ENCODE measurements at places on chromosomes 13 and 19.

DNA sequence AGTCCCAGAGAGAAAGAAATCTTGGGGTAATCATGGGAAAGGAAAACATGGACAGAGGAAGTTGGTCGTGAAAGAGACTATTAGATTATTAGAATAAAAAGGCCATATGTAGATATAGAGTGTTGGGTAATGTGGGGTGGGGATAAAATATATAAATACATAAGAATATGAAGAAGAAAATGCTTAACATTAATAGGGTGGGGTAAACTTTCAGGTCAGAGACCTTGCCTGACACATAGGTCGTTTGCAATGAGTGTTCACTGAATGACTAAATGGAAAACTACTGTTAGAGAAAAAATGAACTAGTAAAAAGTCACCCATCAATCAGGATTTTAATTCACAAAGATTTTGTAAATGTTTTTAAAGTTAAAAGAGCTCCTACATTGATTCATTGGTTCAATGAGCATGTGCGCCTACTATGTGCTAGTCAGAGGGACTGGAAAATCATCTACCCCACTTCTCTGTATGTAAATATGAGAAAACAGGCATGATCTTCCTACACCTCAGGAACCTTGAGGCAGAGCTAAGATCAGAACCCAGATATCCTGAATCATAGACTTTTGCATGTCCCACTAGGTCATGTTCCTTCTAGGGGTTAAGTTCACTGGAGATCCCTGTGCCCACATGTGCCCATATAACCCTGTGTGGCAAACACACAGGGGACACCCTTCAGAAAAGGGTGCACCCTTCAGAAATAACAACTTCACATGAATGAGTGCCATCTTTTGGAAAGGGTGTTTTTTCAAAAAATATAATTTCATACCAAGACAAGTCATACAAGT is 24.6 kb upstream of the KLF12 start:
- DNase-seq, result no peak

DNA sequence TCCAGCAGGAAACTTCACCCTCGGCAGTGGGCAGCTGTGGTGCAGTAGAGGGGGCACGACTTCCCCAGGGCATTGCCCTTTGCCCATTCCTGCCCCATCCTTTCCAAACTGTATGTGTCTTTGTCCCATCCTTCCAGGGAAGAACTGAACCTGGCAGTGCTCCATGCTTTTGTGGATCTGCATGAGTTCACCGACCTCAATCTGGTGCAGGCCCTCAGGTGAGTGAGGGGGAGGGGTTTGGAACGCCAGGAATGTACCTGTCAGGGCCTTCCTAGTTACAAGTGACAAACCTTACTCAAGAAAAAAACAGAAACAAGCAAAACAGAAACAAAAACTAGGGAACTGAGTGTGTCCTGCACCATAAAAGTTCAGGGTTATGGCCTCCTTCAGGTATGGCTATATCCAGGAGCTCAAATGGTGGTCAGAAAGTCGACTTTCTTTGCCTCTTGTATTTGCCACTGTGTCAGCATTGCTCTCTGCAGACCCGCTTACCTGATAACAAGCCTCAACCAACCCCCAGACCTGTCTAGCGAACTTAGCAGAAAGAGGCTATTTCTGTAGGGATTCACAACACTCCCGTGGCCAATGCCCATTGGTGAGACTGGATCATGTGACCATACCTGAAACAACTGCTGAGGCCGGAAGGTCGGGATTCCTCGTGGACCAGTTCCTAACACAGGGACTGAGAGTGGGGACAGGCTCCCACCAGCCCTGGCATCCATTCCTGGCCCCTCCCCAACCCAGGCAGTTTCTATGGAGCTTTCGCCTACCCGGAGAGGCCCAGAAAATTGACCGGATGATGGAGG is 4.2 kb downstream of the CYTH2 start:
- DNase-seq, result no peak

- no peak for DNase-seq
Observed at GRCh38 chr19:11887234-11887610, 360 bp upstream of the ZNF69 start.

DNA sequence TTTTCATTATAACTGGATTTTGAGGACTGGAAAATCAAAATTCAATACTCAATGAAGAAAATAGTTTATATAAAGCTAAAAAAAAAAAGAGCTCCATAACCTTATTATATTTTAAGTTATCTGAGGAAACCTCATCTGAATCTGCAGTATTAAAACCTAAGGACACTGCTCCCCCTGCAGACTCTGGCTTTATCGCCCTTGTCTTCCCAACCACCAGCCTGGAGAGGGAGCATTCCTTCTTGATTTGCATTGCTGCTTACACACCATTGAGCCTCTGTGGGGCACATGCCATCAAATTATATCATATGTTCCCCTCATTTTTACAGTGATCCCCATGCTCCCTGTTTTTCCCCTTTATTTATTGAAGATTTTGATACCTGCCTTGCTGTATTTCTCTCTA is 871.4 kb upstream of the GPC6 start:
- no peak for DNase-seq

GRCh38 chr13:63167699-63168337 is 1752.2 kb upstream of the PCDH20 start:
- no peak for DNase-seq

GRCh38 chr19:16801600-16802013 is 27.6 kb upstream of the SIN3B start:
- no peak for DNase-seq

DNA sequence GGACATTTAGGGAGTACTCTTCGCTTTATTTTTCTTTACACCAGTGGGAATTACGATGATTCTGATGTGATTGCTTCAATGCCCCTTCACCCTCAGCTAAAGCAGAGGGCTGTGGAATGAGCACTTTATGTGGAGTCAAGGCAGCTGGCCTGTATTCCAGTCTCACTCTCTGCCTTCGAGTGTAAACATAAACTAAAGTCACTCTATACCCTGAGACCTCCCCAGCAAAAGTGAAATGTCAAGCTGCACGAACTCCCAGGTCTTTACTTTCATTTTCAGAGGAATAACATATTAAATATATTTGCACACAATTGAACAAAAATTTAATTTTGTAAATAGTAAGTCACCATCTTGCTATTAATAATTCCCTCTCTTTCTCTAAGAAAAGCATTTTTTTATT is 557.1 kb downstream of the DACH1 start:
- no peak for DNase-seq

GRCh38 chr13:109700176-109700575 is 86.2 kb downstream of the IRS2 start:
- DNase-seq, result no peak

DNA sequence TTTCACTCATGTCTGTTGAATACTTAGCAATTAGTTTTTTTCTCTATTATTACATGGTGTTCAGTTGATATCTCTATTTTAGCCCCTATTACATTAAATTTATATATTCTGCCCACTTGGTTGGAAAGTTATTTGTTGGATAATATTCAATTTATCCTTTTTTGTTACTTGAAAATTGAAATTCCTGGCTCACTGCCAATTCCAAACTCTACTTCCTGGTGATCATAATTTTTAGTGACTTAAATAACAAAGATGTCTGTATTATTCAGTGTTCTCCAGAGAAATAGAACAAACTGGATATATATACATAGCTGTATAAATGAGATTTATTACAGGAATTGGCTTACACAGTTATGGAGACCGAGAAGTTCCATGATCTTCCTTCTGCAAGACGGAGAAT is 93.6 kb downstream of the GPC5 start:
- no peak for DNase-seq

DNA sequence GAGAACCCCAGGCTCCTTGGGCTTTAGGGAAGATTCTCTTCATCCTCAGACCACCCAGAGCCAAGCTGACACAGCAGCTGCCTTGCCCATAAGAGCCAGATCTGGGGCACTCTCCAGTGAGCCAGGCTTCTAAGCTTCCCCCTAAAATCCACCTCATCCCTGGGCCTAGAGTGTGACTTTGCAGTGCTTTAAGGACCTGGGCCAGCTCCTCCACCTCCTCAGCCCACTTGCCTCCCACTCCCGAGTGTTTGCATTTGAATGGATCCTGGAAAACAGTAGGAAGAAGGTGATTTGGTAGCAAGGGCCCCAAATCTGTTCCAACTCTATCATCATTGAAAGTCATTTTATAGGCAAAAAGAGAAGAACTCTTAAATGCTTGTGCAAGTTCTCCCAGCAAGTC is 108.7 kb upstream of the UBL3 start:
- DNase-seq, result no peak

- no peak for DNase-seq
Observed at GRCh38 chr19:51691074-51691583, 2.0 kb upstream of the SPACA6 start.

DNA sequence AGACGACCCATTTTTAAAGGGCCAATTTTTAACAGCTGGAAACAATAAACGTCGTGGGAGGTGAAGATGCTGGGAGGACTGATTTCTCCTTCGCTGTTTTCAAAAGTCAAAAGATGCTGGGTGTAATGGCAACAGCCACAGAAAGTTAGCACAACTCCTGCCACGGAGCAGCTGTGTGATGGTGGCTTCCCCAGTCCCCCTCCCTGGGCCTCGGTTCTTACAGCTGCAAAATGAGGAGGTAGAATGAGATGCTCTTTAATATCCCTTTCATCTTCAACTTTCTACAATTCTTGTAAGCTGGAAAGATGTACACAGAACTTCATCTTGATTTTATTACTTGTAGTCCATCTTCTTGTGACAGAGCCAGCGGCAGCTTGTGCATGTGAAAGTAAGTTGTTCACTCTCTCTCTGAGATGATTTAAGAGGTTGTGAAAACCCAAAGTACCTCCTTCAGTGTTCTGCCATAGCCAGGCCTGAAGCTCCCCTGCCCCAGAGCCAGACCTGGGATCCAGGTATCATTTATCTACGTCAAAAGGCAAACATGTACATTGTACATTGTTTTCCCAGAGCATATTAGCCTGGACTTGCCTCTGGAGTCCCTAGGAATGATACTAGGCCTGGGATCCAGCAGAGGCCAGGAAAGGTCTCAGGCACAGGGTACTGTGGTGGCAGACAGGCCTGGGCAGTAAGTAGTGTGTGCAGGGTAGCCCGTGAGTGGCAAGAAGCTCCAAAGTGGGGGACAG is 3.4 kb upstream of the UBE2L5 start:
- DNase-seq, result no peak
